ENCODE measurements at places on chromosomes 1 and 21. TPM values are rescaled to one million over a fixed set of nuclear protein-coding genes. Genes with fewer than 3 reads are reported as not detected.

The PRRC2C gene
- 83.3 TPM for polyA plus RNA-seq

The OR2T11 gene
- polyA plus RNA-seq = not detected

The RBM15 gene
- polyA plus RNA-seq = 15.0 TPM

The TP73 gene
- polyA plus RNA-seq = 0.87 TPM

The TMEM82 gene
- not detected for polyA plus RNA-seq

The THEMIS2 gene
- polyA plus RNA-seq = 1.7 TPM

The NUCKS1 gene
- 47.0 TPM for polyA plus RNA-seq

- no peaks in the 10 kb centered on the region for H3K27me3 ChIP-seq
- H3K4me1 ChIP-seq = no peaks in the 10 kb centered on the region
- peak; percentile 53 for DNase-seq
Observed at GRCh38 chr1:215957663-215958062, 390.6 kb downstream of the KCTD3 start.

GRCh38 chr1:100441651-100442050 is 89.3 kb downstream of the CDC14A start:
- no peaks in the 10 kb centered on the region for H3K27me3 ChIP-seq
- no peaks in the 10 kb centered on the region for H3K36me3 ChIP-seq
- no peak overlapping the region for H3K4me3 ChIP-seq
- DNase-seq = no peak

DNA sequence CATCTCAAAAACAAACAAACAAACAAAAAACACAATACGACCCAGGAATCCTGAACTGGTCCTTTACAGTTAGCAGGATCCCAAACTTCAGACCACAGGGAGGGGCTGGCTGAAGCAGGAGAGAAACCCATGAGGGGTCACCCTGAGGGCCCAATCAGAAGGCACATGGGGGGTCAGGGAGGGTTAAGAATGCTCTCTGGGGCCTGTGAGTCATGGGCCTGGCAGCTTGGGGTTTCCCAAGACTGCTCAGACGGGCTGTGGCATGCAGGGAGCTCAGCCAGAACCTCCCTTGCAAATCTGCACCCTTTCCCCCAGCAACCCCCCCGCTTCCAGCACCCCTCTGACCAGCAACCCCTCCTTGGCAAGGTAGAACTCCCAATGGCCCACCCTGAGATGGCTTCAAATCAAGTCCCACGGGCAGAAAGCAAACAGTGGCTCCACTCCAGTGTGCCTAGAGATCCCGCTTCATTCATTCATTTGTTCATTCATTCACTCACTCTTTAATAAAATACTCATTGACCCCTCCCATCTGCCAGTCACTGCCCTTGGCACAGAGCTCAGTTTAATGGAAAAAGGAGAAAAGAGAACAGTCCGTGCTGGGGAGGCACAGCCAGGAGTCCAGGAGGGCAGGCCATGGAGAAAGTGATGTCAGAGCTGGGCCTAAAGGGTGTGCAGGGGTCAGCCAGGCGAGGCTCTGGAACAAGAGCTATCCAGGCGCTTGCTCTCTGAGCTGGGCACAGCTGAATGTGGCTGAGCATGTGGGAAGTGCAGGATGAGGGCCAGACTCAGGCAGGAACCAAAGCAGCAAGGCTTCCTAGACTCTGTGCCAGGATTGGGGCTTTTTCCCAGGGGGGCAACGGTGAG is 8.2 kb downstream of the UQCRHL start:
- peaks cover 23% of the 10 kb centered on the region for H3K4me1 ChIP-seq
- no peak overlapping the region for H3K27ac ChIP-seq
- no peaks in the 10 kb centered on the region for H3K36me3 ChIP-seq
- H3K27me3 ChIP-seq = no peaks in the 10 kb centered on the region

- no peak overlapping the region for H3K4me3 ChIP-seq
- H3K4me1 ChIP-seq = peaks cover 22% of the 10 kb centered on the region
- DNase-seq = peak; percentile 38
- no peak overlapping the region for H3K27ac ChIP-seq
Observed at GRCh38 chr1:64624218-64624713, 120.6 kb upstream of the RAVER2 start.

GRCh38 chr1:26302733-26303405 is 3.6 kb downstream of the UBXN11 start:
- no peaks in the 10 kb centered on the region for H3K27me3 ChIP-seq
- no peak overlapping the region for H3K4me3 ChIP-seq
- no peaks in the 10 kb centered on the region for H3K36me3 ChIP-seq
- H3K4me1 ChIP-seq = no peaks in the 10 kb centered on the region
- H3K27ac ChIP-seq = no peak overlapping the region
- DNase-seq = no peak

DNA sequence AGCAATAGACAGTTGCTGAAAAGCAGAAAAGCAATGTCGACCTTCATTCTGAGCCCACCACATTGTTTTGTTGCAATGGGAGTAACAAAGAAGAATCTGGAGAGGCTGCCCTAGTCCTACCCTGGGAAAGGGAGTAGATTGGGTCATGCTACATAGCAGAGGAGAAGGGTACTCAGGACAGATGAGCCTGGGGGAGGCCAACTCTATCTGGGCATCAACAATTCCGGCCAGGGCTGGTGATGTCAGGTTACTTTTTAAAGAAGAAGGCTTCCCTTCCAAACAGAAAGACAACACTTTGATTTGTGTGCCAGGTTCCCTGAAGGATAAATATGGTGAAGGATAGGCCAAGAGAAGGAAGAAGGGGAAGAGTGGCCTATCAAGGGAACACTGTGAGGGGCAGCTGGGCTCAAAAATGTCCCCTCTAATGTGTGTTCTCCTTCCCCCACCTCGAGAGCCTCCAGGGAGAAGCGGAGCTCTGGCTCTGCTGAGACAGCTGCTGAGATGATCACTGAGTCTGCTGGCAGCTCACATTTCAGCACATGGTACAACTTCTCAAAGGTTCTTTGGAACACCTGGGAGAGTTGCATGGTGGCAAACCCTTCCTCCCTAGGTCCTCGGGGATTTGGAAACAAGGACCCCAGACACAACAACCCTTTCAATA is 3.2 kb upstream of the ADIPOR1 start:
- H3K36me3 ChIP-seq = peaks cover 3% of the 10 kb centered on the region
- no peaks in the 10 kb centered on the region for H3K27me3 ChIP-seq
- no peak for DNase-seq
- H3K4me1 ChIP-seq = peaks cover 10% of the 10 kb centered on the region
- H3K27ac ChIP-seq = no peak overlapping the region

DNA sequence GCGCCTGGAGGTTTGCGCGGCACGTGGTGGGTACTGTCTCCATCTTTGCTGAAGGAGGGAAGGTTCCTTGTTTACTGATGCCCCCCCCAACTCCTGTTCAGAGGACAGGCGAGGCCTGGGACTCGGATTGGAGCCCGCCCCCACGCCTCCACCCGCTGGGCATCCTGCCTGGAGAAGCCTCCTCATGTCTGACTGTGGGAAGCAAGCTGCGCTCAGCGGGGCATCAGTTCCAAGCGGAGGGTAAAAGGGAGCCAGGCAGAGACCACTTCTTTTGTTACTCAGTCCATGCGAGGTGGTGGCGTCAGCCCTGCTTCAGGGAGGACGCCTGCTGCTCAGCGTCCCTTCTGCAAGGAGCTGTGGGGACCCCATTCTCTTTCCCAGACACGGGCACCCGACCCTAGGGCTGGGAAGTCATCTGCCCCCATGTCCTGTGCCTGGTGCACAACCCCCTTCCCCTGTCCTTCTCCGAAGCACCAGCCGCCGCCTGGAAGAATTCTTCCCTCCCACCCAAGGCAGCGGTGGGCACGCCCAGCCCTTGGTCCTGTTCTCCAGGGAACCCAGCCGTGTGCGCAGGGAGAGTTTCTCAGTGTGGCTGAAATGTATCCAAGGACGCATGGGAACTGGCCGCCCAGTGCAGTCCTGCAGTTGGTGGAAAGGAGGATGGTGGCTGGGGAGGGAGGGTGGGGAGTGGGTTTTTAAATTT is 414.0 kb downstream of the CAMTA1 start:
- no peak overlapping the region for H3K4me3 ChIP-seq
- no peaks in the 10 kb centered on the region for H3K36me3 ChIP-seq
- peaks cover 25% of the 10 kb centered on the region for H3K27me3 ChIP-seq
- no peak overlapping the region for H3K27ac ChIP-seq
- H3K4me1 ChIP-seq = no peaks in the 10 kb centered on the region

DNA sequence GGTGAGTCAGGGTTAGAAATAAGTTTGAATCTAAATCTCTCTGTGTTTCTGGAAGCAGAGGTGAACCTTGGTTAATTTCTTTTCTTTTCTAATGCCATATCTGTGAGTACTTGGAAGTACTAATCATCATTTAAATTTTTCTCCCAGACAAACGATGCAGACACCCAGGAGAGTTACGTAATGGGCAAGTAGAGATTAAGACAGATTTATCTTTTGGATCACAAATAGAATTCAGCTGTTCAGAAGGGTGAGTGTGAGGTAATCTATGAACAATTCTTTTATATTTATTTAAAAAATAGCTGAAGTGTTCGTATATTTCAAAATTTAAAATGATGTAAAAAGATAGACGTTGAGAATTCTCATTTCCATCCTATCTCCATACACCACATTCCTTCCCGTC is 11.2 kb downstream of the C4BPA start:
- no peak overlapping the region for H3K27ac ChIP-seq
- no peaks in the 10 kb centered on the region for H3K4me1 ChIP-seq
- no peak overlapping the region for H3K4me3 ChIP-seq
- H3K36me3 ChIP-seq = no peaks in the 10 kb centered on the region
- no peaks in the 10 kb centered on the region for H3K27me3 ChIP-seq

- H3K27me3 ChIP-seq = peaks cover 22% of the 10 kb centered on the region
- no peak overlapping the region for H3K4me3 ChIP-seq
- H3K4me1 ChIP-seq = no peaks in the 10 kb centered on the region
Observed at GRCh38 chr21:36127977-36128376, 6.9 kb upstream of the CBR3 start.

- H3K4me3 ChIP-seq = no peak overlapping the region
- no peaks in the 10 kb centered on the region for H3K36me3 ChIP-seq
- DNase-seq = no peak
Observed at GRCh38 chr1:35692317-35692716, 26.4 kb downstream of the C1orf216 start.

GRCh38 chr1:23100074-23100748 is 68.4 kb downstream of the LUZP1 start:
- H3K4me1 ChIP-seq = peaks cover 36% of the 10 kb centered on the region
- H3K4me3 ChIP-seq = no peak overlapping the region
- H3K27ac ChIP-seq = peak overlapping the region; percentile 1
- H3K27me3 ChIP-seq = no peaks in the 10 kb centered on the region
- H3K36me3 ChIP-seq = peaks cover 4% of the 10 kb centered on the region

DNA sequence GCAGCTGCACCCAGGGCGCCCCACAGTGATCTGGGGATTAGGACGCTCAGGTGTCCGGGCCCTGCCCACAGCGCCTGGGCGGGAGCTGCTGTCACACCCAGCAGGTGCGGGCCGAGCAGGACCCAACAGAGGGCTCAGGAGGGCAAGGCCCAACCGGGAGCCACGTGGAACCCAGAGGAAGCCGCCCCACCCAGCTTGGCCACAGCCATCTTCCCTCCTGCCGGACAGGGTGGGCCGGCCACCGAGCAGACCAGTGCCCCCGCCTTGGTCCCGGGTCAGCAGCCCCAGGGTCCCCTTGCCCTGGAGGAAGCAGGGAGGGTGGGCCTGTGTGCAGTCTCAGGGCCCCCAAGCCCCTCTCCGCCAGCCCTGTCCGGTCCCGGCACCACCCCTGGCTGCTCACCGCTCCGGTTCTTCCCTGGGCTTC is 6.3 kb upstream of the TTLL10 start:
- no peak overlapping the region for H3K27ac ChIP-seq
- no peaks in the 10 kb centered on the region for H3K4me1 ChIP-seq
- H3K36me3 ChIP-seq = no peaks in the 10 kb centered on the region
- peaks cover 17% of the 10 kb centered on the region for H3K27me3 ChIP-seq

- no peak overlapping the region for H3K4me3 ChIP-seq
- no peaks in the 10 kb centered on the region for H3K4me1 ChIP-seq
- no peaks in the 10 kb centered on the region for H3K27me3 ChIP-seq
- H3K36me3 ChIP-seq = no peaks in the 10 kb centered on the region
- no peak for DNase-seq
- no peak overlapping the region for H3K27ac ChIP-seq
Observed at GRCh38 chr1:111097356-111098099, 42.4 kb downstream of the DRAM2 start.

- H3K27me3 ChIP-seq = peaks cover 2% of the 10 kb centered on the region
- H3K27ac ChIP-seq = no peak overlapping the region
- no peak for DNase-seq
- no peaks in the 10 kb centered on the region for H3K4me1 ChIP-seq
Observed at GRCh38 chr1:7002728-7003127, 217.5 kb downstream of the CAMTA1 start.
